ENCODE measurements at places on chromosomes 13 and 19.

DNA sequence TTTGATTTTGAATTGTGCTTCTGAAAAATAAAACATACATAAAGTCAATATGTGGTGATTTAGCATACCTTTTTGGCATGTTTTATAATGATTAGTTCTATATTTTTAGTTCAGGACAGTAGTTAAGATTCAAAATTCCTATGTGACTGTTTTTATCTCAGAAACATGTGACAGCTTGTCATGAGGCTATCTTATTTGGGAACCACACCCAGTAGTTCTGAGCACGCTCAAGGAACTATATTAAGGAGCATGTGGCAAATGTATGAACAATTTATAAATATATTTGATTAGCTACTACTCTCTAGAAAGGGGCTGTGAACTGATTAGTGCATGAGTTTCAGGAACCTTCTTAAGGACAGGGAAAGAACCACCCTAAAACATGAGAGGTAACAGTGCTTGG is 38.8 kb downstream of the FGF9 start:
- no peak for DNase-seq

DNA sequence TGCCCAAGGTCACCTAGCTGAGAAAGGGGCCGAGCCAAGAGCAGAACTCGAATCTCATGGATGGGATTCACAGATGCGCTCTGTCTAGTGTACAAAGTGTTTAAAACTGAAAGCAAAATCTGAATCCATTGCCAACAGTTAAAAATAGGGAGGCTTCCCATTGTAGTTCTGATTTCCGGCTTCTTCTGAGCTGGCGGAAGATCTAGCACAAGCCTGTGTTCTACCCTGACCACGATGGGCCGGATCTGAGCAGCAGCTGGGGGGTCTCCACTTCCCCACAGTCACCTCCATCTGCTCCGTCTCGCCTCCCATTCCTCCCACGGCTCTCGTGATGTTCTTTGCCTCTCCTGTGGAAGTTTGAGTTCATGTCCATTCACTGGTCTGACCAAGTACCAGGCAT is 2.4 kb downstream of the CACNG8 start:
- no peak for DNase-seq

- no peak for DNase-seq
These were observed 575.6 kb downstream of the DIAPH3 start for GRCh38 chr13:59587971-59588716.

GRCh38 chr13:27960362-27961226 is 8.5 kb downstream of the CDX2 start:
- no peak for DNase-seq

DNA sequence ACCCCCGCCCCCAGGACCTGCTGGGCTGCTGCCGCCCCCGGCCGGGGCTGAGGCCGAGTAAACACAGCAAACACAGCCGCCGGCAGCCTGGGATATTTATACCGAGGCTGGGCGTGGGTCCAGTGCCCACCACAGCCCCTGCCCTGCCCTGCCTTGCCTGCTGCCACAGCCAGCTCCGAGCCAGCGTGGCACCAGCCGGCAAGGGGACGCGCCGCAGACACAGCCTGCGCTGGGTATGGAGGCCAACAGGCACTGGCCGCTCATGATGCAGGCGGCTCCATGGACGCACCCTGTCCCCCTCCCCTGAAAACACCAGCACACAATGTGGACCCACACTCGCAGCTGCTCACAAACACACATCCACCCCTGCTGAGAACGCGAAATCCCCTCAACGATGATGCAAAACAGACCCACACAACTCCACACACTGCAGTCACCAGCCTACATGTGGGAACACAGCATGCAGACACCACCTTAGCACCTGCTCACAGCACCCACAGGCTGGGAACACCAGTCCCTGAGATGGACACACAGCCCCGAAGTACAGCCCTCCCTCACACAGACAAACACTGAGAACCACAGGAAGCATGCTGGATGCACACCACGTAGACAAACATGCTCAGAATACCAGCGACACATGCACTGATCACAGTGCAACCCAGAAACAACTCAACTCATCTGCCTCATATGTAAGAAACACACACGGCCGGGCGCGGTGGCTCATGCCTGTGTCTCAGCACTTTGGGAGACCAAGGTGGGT is 16.2 kb downstream of the CCDC97 start:
- DNase-seq = no peak

- DNase-seq = no peak
These were observed 473.5 kb downstream of the GPC6 start for GRCh38 chr13:93700115-93700514.

DNA sequence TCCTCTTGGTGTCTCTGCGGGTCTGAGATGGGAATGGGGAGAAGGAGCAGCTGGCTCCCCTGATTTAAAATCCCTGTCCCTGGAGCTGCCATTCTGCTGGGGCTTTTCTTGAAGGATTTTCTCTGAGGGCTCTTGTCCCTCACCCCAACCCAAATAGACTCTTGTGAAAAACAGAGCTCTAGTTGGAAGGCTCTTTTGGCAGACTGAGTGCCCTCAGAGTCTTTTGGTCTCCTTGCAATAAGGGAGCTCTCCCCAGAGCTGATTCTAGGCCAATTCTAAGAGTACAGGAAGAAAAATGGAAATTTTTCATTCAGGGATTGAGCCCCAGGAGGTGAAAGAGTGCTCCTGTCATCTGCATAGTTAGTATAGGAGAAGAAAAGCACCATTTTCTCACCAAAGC is 238.3 kb downstream of the COG6 start:
- no peak for DNase-seq

GRCh38 chr13:46640843-46641242 is 87.9 kb downstream of the LRCH1 start:
- no peak for DNase-seq

DNA sequence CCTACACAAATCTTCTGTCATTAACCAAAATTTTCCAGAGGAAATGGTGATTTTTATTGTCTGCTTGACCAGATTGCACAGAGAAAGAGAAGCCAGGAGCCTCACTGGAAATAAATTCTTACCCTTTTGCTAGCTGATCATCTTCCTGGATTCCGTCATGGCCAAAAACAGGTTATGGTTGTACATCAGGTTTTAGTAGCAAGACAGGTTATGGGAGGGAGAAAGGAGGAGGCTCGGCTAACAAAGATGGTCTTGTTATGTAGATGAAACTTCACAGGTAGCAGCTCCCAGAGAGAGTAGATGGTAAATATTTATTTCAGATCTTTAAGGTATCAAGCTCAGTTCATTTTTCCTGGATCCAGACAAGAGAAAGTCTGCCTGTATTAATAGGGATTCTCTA is 19.7 kb upstream of the CEACAM3 start:
- DNase-seq = no peak

DNA sequence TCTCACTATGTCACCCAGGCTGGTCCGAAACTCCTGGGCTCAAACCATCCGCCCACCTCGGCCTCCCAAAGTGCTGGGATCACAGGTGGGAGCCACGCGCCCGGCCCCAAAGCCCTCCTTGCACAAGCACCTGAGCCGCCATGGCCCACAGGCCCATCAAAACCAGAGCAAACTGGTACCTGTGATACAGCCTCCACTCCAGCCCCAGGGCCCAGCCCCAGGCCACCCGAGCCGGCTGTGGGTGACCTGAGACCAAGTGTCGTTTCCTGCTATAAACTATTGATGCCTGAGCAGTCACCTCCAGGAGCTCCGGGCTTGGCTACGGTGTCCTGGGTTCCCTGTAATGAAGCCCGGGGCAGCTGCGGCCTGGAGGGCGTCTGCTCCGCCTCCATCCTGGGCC is 9.7 kb upstream of the PTBP1 start:
- DNase-seq = no peak

- no peak for DNase-seq
These were observed 12.2 kb downstream of the ARGLU1 start for GRCh38 chr13:106555631-106556328.

GRCh38 chr13:35886332-35887114 is 244.7 kb downstream of the DCLK1 start:
- no peak for DNase-seq

DNA sequence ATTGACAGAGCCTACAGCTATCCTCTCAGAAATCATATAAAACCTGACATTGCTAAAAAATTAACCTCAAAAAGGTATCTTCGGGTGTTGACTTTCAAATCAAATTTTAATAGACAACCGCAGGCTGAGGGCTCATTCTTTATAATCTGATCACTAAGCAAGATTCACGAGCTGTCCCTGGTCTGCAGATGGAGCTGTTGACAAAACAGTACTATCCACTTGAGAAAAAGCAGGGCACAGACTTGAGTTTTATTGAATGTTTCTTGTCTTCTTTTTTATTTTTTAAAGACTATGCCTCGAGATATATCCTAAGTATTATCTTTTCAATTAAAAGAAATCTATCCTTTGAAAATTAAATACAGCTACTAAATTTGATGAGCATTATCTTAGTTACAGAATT is 540.5 kb downstream of the PCDH9 start:
- DNase-seq = no peak

DNA sequence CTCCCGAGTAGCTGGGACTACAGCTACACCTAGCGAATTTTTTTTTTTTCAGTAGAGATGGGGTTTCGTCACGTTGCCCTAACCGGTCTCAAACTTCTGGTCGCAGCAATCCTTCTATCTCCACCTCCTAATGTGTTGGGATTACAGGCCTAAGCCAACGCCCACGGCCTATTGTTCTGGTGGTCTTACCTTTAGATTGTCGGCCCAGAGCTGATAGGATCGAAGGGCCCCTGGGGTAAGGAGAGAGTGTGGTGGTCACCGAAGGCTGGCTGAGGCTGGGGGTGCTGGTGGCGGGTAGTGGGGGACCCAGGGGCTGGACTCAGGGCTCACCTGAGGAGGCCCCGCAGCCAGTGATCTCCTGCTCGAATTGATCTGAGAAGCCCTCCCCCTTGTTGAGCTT is 7.0 kb downstream of the CRB3 start:
- DNase-seq = no peak

DNA sequence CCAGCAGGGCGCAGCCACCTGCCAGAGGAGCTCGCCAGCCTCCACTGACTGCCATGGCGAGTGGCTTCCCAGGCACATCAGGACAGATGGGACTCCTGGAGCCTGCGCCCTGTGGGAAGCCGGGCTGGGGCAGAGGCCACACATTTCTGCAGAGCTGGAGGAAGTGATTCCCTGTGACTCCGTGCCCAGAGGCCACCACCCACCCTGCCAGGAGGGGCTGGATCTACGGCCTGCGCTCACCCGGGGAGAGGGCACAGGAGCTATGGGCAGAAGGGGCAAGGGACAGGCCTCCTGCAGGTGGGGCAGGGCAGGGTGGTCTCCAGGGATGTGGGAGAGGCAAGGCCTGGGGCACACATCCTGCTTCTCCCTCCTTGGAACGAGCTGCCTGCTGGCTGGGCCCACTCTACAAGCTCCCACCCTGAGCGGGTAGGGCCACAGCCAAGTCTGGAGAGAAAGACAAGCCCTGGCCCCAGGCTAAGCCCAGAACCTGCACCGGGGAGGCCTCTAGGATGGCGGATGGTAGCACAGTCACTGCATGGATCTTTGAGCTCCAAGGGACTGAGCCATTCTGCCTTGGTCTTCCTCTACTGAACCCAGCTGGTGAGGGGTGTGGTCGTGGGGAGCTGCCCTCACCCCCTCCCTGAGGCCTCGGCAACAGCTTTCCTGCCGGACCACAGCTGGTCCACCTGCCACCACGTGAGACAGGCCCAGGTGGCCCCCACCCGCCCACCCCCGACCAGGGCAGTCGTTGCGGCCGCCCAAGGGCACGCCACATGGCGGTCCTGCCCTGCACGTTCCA is 40.6 kb downstream of the CEBPG start:
- DNase-seq = no peak

DNA sequence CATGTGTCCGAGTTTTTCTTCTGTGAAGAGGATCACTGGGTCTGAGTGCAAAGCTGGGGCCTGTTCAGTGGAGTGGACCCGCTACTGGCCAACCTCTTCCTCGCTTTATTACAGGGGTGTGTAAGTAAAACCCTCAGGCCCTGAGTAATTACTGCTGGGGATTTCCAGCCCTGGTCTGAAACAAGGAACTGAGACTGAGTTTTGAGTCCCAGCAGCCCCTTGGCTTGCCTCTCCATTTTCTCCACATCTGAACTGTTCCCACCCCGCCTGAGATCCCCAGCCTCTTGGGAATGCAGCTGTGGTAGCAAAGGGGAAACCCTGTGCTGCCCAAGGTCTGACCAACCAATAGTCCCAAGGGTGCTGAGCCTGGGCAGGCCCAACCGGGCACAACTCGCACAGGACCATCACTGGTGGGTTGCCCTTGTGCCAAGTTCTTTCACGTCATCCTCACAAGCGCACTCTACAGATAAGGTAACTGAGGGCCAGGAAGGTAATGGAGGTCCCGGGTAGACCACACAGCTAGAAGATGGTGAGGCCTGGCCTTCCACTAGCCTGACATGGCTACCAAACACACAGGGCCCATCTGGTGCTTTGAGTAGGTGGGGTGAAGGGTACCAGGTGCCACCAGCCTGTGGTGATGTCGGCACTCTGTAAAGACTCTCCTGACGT is 13.7 kb upstream of the SLC35E1 start:
- no peak for DNase-seq

GRCh38 chr19:45069056-45069455 is 7.2 kb downstream of the ZNF296 start:
- no peak for DNase-seq

- no peak for DNase-seq
These were observed 41.0 kb downstream of the RASL11A start for GRCh38 chr13:27311518-27312210.

- no peak for DNase-seq
These were observed 35.3 kb downstream of the CEBPG start for GRCh38 chr19:33408538-33409434.

- DNase-seq = no peak
These were observed 24.7 kb upstream of the MATK start for GRCh38 chr19:3810708-3811355.

DNA sequence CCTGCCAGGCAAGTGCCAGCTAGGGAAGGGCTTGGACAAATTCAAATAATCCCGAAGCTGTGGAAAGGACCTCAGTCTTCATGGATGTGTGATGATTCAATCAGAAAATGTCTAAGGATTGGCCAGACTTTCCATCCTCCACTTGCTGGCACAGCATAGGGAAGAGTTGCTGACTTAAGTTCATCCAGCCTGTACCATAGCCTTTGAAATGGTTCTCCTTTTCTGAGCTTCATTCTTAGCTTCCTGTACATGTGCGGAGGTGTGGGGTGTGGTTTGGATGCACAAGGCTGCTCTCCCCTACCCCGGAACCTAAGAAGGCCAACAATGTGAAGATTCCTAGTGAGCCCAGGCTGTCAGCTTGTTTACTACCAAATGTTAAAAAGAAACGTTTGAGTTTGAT is 959 bp upstream of the IGFL3 start:
- no peak for DNase-seq

Data from activated T-helper 9 cell treated with anti-CD3 and anti-CD28 coated beads, Interleukin-2, amount 50 U/mL, for 16 hours (primary cell).